ENCODE measurements at places on chromosomes 1 and 21.

- peak; percentile 45 for DNase-seq
Observed at GRCh38 chr1:186626356-186626932, 53.8 kb downstream of the PTGS2 start.

GRCh38 chr1:8427986-8428385, 110.1 kb downstream of the SLC45A1 start:
- peak; percentile 44 for DNase-seq

DNA sequence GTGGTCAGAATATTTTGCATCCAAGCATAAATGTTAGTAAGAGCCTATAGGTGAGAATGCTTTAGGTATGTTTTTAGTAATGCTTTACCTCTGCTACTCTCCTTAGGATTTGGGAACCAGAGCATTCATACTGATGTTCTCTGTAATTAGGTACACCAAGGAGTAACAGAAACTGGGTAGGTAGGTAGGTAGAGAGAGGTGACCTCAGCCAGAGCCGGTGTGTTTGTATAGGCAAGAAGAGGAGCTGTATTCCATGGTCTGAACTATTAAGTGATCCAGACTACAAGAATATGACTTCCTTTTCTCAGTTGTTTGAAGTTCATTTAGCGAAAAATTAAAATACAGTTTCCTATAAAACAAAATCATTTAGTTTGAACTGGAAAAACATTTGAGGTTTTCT, 108.5 kb downstream of the SDCCAG8 start:
- DNase-seq: no peak

- DNase-seq: no peak
Observed at GRCh38 chr1:113977906-113978305, 1.4 kb upstream of the OLFML3 start.

DNA sequence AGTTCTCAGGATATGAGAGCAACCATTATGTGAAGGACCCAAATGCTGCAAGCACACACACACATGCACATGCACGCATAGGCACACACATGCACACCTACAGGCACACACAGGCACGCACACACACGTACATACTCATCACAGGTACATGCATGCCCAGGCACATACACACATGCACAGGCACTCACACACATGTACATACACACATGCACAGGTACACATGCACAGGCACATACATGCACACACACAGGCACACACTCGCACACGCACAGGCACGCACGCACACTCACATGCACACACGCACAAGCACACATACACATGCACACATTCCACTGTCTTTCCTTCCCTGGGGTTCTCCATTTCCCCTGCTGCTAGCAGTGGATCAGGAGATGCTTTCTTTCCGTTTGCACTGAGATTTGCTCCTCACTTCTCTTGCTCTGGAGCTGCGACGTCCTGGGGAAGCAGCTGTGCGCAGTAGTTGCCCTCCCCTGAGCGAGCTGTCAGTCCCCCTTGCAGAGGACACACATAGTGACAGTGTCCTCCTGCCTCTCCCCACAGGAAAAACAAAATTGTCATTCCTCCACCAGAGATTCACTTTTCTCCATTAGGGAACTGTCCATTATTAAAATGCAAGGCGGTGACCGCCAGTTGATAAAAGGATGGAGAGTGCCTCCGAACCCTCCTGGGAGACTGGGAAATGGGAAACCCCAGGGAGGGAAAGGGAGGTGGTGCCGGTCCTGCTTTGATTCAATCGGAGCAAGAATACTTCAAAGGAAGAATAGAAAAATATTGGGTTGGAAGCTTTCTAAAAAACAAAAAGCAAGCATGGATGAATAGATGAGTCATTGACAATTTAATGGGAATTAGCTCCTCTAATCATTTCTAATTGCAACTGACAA, 69.5 kb downstream of the WDR4 start:
- DNase-seq: no peak
